Esophagus muscularis mucosa (tissue), 4 donors: ENCODE measurements at places on chromosomes 4 and X.

DNA sequence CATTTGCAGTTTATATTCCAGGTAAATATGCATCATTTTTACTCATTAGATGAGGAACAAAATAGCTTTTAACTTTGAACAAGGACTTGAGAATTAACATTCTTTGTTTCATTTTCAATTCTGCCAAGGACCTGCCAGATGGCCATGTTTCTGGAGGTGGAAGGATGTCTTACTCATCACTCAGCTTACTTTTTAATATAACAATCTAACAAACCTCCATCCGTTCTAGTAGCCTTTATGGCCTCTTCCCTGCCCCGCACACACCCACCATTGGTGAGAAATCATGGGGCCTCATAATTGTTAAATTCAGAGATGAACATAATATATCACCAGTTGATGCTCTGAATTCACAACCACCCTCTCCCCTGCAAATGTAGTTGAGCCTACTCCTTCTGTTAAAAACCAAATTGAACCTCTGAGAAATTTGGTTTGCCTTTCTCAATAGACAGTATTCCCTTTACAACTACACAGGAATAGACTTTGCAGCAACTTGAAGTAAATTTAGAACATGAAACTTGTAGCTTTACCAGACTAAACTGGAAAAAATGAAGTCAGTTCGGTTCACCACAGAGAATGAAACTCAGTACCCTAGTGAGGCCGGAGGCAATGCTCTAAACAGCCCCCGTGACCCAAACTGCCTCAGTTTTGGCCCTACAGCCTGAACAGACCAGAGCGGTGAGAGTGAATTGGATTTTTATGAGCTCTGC is 50.1 kb upstream of the ACSL4 start:
- DNase-seq, result no peak

GRCh38 chrX:69195192-69195591 is 29.9 kb upstream of the PJA1 start:
- no peak for DNase-seq

GRCh38 chrX:86023811-86024210 is 23.5 kb downstream of the CHM start:
- DNase-seq, result no peak

DNA sequence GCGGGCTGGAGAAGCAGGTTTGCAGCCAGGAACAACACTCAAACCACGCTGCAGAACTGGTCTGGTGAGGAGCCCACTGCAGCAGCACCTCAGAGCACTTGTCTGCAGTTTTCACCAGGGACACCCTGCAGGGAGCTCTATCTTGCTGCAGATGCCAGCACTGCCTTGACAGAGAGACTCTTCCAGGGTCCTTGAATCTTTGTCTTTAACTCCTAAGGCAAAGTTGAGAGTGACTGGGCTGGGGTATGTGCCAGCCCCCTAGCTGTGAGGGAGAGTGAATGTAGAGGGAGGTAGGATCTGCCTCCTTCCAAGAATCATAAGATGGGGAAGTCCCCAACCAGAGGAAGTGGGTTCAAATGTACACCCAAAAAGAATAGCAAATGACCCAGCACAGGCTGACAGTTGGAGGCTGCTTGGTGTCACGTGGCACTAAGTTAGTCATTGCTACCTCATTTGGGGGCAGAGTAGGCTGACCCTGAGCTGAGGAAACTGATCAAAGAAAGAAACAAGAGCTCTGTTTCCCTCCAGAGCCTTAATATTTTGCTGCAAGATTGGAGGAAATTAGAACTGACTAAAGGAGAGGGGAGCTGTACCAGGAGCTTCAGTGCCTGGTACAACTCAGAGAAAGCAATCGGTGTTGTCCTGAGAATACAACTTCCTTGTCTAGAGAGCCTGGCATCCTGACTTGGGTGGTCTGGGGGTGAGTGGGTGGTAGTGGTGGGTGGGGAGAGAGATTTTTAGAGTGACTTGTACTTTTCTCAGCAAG is 28.2 kb upstream of the HUWE1 start:
- DNase-seq, result no peak

DNA sequence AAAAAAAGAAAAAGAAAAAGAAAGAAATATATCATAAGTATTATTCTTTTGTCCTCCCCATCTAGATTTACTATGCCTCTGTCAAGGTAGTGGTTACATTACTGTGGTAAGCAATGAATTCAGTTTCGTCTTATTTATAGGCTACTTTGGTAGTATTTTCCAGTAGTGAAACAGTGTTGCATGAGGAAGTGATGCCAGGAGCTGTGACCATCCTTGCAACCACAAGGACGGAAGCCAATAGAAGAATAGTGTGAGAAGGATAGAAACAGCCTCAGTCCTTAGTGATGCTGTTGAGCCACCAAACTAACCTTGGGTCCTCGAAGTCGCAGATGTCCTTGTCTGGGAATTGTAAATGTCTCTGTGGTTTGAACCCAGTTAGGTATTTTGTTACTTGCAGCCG is 328.5 kb downstream of the PPP3CA start:
- no peak for DNase-seq

DNA sequence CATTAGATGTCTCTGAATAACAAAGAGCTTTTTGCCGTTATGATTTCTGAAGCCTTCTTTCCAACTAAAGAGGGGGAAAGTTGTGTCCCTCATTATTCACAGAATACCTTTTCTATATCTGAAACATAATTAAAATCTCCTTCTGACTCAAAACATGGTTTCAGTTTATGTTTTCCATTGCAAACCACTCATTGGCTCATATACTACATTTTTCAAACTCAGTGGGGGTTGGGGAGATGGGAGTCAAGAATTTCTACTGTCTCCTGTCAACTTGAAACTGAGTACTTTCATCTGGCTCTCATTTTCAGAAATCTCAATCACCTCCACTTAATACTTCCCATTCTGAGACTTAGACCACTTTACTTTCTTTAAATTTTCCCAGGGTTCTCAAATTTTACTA is 1839.5 kb upstream of the PCDH10 start:
- no peak for DNase-seq

GRCh38 chr4:39642885-39643552 is 4.4 kb upstream of the SMIM14 start:
- no peak for DNase-seq

DNA sequence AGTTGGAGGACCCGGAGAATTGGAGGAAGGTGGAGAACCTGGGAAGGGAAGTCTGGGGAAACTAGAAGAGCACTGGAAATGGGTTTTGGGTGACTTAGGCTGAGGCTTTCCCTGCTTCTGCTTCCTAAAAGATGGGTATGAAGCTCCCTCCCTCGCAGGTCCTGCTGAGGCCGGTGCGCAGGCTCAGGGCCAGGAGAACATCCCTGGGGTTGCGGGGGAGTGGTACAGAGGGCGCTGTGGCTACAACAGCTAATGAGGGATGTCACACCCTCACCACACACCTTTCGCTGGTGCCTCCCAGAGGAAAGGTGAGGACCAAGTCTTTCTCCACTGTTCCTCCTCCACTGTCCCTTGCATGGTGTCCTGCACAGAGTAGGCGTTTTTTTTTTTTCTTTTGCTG is 15.8 kb downstream of the APLN start:
- DNase-seq, result no peak

DNA sequence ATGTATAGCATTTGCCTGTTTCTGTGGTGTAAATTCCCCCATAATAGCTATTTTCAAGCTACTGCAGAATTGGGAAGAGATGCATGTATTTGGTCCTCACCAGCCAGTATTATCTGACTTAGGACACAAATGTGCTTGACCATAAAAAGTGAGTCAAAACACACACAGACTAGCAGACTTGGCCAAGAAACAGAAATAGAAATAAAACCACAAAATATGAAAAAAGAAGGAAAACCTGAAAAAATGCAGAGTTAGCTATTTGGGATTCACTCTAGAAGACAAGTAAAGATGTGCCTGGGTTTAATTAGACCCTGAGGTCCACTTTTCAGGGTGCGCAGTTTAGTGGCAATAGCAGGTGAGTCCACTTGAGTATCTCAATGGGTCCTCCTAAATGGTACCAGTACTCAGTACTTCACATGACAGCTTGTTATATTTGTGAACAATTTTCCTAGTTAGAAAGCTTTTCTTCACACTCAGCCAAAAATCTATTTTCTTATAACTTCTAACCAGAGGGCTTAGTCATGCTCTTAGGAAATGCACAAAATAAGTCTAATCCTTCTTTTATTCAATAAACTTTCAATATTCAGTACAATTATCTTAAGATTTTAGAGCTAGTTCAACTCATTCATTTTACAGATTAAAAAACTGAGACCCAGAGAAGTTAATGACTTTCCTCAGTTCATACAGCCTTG is 108.7 kb upstream of the JADE1 start:
- DNase-seq, result no peak

DNA sequence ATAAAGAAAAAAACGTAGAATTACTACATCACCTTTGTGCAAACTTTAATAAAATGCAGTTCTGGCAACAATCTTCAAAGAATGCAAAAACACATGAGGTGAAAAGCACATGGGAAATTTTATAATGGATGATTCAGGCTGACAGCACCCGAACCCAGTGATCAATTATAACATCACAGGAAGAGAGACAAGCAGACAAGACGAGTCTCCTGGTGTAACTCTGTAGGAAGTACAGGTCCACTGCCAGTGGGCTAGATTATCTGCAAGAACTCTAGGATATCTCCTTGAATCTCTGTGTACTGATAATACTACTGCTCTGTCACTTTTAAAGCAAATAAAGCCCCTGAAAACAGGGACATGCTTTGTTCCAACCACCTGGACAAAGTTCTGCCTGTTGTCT is 58.9 kb upstream of the NXF3 start:
- DNase-seq, result no peak

GRCh38 chrX:129572422-129572821 is 32.4 kb downstream of the OCRL start:
- no peak for DNase-seq

GRCh38 chr4:173365359-173365996 is 5.3 kb upstream of the SAP30 start:
- no peak for DNase-seq

DNA sequence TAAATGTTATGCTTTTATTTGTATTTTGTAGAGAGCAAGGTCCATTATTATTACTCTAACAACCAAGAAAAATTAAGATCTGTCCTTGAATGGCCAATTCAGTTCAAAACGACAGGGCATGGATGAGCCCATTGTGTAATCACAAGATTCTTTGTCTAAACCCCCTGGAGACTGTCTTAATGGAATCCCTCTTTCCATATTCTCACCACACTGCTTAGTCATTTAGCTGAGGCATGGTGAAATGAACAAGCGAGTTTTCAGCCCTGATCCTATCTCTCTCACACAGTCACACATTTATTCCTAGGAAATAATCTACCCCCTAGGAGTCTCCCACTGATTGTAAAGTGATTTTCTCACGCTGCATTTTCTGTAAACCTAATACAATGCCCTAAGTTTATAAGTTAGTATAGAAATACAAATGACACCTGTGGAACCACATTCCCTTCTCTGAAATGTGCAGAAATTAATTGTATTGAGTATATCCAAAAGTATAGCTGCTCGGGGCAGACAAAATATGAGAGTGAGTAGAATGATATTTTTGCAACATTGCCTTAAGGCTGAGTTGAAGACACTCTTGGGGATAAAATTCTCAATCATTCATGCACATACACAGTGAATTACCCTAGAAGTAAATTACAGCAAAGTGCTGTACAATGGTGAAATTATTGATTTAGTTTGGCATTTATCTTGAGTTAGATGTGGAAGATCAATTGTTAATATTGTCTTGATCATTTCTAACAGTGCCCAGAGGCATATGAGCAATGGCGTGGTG is 119.7 kb upstream of the PCDH7 start:
- no peak for DNase-seq

DNA sequence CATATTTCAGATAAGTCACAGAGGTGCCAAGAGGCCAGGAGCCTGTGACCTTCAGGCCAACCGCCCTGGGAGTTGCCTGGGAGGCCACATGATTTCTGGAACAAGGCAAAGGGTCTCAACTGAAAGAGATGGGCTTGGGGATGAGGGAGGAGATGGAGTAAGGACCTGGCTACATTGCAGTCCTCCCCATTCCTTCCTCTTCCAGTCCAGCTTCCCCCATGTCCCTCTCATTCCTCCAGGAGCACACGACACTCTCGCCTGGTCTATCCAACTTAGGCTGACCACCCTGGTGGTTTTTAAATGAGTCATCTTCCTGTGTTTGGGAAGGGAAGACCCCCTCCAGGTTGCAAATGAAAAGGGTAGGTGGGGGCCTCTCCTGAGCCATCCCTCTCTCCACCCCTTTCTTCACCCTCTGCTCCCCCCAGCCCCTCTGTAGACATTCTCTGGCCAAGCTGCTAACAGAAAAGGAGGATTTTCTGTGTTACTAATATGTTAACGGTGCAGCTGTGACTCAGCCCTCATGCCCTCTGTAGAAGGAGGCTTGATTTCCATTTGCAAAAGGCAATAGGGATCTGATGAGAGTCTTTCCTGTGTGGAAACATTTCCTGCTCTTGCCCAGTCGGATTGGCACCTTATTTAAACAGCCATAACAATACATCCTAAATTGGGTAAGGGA is 79.2 kb downstream of the RTL5 start:
- no peak for DNase-seq

GRCh38 chr4:74311696-74312313 is 3.5 kb downstream of the EPGN start:
- DNase-seq, result no peak

- peak; percentile 79 for DNase-seq
Measured at GRCh38 chr4:37561803-37562207, 124.4 kb downstream of the RELL1 start.

GRCh38 chr4:47287735-47288134 is 175.8 kb downstream of the COMMD8 start:
- DNase-seq, result no peak

- no peak for DNase-seq
Measured at GRCh38 chrX:141320801-141321200, 78.5 kb upstream of the SPANXC start.

- no peak for DNase-seq
Measured at GRCh38 chr4:187309456-187309855, 585.8 kb upstream of the FAT1 start.

GRCh38 chr4:146098978-146099377 is 76.5 kb upstream of the LSM6 start:
- no peak for DNase-seq

DNA sequence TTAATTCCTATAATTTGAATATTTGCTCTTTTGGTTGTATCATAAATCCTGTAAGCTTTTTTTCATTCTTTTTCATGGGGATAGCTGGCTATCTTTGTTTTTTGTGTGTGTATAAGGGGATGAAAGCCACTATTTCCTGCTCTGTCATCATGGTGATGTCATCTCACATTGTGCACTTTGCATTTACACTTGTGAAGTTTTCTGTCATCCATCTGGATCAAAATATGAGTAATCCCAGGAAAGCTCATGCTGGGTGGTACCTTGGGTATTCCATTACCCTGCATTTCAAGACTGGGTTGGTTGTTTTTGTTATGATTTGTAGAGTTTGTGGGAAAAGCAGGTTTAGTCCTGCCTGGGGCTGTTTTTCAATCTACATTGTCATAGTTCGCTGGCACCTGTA is 367.3 kb downstream of the CHIC1 start:
- DNase-seq, result no peak

GRCh38 chr4:63493265-63493664 is 916.0 kb downstream of the TECRL start:
- DNase-seq, result no peak

DNA sequence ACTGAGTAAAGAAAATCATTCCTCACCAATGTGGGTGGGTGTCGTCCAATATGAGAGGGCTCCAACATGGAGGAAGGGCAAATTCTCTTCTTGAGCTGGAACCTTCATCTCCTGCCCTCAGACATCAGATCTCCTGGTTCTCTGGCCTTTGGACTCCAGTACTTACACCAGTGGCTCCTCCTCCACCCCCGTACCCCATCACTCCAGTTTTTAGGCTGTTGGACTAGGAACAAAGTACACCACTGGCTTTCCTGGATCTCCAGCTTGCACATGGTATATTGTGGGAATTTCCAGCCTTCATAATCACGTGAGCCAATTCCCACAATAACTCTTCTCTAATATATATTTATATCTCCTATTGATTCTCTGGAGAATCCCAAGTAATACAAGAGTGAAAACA is 196.9 kb downstream of the PDHA2 start:
- no peak for DNase-seq

GRCh38 chr4:187889651-187890050 is 105.9 kb upstream of the ZFP42 start:
- DNase-seq, result no peak
